Epithelial cell of umbilical artery (primary cell): ENCODE measurements at places on chromosomes 1 and 21. TPM values are rescaled to one million over a fixed set of nuclear protein-coding genes. Genes with fewer than 3 reads are reported as not detected.

The SNX7 gene
- 54.9 and 67.6 TPM in 2 replicates for total RNA-seq

The TNFRSF1B gene
- total RNA-seq, result 20.8 and 33.0 TPM in 2 replicates

The ITLN1 gene
- total RNA-seq, result not detected in 2 replicates

The HJV gene
- total RNA-seq, result not detected in 2 replicates

The TFAP2E gene
- total RNA-seq, result under 0.01 TPM in 1 of 2 replicates, not detected in the other

The EFNA3 gene
- 0.76 and 0.97 TPM in 2 replicates for total RNA-seq

The KRTAP10-5 gene
- total RNA-seq, result not detected in 2 replicates

The LRRC71 gene
- total RNA-seq, result 0.32 TPM in 1 of 2 replicates, not detected in the other

The PALMD gene
- total RNA-seq, result 108 and 133 TPM in 2 replicates

The OSCP1 gene
- total RNA-seq, result 4.9 and 5.5 TPM in 2 replicates

The GADD45A gene
- total RNA-seq, result 40.3 and 54.1 TPM in 2 replicates

The OR2T29 gene
- total RNA-seq, result not detected in 2 replicates

The ERICH3 gene
- not detected in 2 replicates for total RNA-seq

The FAM110D gene
- 2.1 and 3.9 TPM in 2 replicates for total RNA-seq

The CDC20 gene
- total RNA-seq, result 62.0 and 106 TPM in 2 replicates

The PRAMEF18 gene
- not detected in 2 replicates for total RNA-seq

The APH1A gene
- 109 and 134 TPM in 2 replicates for total RNA-seq

The CELA3B gene
- total RNA-seq, result 1.3 TPM in 1 of 2 replicates, not detected in the other
